Activated naive CD4-positive, alpha-beta T cell treated with anti-CD3 and anti-CD28 coated beads for 36 hours (primary cell): ENCODE measurements at places on chromosomes 3 and 15.

- DNase-seq, result peak; percentile 10
Observed at GRCh38 chr3:138513090-138513843, 78.9 kb downstream of the ESYT3 start.

DNA sequence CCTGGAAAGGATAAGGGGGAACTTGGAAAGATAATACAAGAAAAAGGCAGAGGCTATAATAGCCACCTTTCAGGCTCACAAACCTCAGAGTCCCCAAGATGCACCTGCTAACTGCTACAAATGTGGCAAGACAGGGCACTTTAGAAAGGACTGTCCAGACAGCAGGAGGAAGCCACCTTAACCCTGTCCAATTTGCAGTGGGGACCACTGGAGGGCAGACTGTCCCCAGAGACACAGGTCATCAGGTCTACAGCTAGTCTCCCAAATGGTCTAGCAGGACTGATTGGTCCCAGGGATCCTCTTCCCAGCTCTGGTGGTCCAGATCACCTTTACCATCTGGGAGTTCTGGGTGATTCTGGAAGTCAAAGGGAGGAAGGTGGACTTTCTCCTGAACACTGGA lies 882.5 kb upstream of the GBE1 start:
- DNase-seq, result peak; percentile 5

DNA sequence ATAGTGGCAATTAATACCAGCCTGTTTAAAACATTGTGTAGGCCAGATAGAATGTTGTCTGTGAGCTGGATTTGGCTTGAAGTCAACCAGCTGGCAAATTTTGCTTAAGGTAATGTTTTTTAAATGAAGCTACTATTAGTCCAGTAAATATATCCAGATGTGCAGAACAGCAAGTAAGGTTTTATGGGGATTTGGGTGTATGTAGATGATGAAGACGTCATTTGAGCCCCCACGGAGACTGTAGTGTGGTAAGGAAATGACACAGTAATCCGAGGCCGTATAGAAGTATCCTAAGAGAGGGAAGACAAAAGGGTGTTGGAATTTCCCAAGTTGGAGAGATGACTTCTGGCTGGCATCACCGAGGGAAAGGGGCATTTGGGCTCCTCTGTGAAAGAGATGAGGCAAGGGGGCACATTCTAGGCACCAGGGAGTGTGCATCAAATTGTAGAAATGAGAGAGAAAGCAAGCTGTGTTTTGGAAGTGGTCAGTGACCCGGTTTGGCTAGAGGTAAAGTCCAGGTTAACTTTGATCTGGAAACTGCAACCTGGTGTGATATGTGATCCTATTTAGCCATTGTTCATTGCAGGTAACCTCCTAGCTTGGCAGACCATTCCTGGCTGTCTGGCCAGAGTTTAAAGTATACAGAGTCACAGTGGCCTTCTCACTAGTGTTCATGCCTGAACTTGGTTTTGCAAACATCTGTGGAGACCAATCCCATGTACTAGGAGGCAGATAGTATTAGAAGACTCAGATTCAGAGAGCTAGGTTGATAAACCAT lies 104.2 kb downstream of the ITPR1 start:
- DNase-seq, result no peak

DNA sequence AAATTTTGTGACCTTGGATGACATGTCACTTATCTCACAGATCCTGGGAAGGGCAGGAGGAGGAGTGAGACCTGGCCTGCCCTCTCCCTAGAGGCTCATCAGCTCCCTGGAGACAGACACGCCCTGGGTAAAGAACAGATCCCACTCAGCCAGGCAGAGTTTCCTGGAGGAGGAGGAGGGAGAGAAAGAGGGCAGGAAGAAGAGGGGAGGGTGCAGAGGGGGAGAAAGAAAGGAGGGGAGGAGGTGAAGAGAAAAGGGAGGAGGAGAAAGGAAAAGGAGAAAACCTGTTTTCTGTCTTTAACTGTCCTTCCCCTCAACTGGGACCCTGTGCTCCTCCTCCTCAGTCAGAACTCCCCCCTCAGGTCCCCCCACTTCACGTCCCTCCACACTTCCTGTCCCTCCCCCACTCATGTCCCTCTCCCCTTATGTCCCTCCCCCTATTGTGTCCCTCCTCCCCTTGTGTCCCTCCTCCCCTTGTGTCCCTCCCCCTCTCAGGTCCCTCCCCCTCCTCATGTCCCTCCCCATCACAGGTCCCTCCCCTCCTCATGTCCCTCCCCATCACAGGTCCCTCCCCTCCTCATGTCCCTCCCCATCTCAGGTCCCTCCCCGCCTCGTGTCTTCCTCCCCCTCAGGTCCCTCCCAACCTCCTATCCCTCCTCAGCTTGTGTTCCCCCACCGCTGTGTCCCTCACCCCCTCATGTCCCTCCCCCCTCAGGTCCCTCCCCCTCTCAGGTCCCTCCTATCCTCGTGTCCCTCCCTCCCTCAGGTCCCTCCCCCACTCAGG lies 52.3 kb upstream of the CGNL1 start:
- DNase-seq, result peak; percentile 31

GRCh38 chr3:196813903-196814302 lies 53.8 kb upstream of the SENP5 start:
- DNase-seq, result no peak

- DNase-seq, result no peak
Observed at GRCh38 chr3:174620138-174620537, 239.0 kb upstream of the NAALADL2 start.

DNA sequence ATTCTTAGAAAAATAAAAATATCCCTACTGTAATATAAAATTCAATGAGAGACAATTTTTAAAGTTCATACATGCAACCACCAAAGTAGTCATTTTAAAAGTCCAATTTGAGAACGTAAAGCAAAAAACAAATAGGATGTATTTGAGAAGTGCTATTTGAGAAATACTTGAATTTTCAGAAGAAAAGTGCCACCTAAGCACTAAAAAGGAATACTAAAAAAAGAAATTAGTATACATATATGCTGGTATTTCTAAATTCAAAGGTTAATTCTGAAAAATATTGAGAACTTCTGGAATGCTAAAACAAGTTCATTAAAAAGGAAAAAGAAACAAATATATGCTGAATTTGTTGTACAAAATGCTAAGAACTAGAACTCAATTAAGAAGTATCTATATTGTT lies 29.2 kb upstream of the ARRDC4 start:
- DNase-seq, result no peak

DNA sequence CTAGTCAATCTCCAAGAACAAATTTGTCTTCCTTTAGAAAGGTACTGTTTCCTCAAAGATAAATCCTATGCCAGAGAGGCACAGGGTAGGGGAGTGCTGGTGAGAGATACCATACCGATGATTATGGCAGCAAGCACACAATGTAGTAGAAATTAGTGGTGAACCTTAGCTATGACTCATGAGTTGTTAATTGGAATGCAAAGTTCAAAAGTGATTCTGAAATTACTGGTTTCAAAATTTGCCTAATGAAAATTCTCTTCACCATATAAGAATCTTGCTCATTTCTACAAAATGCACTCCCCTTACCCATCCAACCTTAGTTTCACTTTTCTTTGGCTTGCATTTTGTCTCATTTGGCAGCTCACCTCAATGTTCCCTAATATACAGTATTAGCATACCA lies 139.5 kb upstream of the SLC2A2 start:
- DNase-seq, result peak; percentile 32

DNA sequence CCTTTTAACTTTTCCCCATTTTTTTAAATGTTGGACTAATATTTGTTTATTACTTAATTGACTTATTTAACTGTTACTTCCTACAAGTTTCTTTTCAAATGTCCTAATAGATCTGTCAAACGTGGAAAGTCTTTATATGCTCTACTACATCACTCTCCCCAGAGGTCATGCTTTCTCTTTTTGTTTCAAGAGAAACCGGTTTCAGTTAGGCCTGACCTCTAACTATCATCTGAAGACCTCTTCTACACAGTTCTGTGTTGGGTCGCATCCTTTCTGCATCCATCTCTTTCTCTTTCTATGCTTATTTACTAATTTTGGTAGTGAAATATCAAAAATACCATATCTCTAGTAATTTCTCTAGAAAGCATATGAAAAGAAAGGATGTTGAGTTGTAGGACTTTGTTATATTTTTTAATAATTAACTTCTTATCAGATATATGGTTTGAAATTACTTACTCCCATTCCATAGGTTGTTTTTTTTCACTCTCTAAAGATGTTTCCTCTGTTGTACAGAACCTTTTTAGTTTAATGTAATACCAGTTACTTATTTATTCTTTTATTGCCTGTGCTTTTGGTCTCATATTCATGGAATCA lies 781.2 kb upstream of the ARPP21 start:
- no peak for DNase-seq

DNA sequence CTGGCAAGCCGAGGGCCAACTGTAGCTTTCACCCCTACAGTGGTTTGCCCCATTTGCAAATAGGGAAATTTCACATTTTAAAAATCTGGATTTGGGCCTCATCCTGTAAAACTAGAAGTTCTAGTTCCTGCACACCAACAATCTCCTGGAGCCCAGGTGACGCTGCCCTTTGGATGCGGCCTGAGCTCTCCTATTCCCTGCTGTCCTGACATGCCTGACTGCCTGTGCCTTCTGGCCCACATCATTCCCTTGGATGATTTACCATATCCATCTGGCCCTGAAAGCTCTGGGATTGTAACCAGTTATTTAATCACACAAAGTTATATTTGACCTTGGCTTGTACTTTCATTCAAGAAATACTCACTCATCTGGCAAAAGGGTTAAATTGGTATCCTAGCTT lies 272.3 kb downstream of the ARRDC4 start:
- no peak for DNase-seq

- no peak for DNase-seq
Observed at GRCh38 chr3:134366928-134367811, 7.1 kb downstream of the AMOTL2 start.

GRCh38 chr3:143851331-143852017 lies 3.2 kb upstream of the SLC9A9 start:
- DNase-seq, result no peak

GRCh38 chr3:168336276-168336675 lies 240.6 kb upstream of the GOLIM4 start:
- DNase-seq, result no peak

DNA sequence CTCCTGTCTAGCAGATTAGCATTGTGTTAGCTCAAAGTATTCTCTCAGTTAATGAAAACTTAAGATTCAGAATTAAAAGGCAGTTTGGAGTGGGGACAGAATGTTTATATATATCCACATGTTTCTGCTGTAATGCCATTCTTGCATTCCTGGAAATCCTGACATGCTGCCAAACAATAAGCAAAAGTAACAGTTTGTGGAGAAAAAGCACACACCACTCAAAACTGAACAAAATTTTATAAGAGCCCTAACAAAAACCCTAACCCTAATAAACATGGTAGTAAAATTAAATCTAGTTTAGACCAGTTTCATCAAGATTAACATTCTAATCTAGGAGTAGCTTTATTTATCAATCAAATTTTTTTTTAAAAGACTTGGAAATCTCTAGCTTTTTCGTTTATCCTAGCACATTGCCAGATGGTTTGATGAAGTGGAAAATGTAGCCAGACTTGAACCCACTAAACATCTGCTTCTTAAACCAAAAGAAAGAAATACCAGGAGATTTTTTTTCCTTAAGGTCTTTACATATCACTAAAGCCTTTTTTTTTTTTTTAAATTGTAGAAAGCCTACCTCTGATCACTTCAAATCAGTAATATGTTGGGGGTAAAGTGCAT lies 3.7 kb downstream of the TCAIM start:
- no peak for DNase-seq

DNA sequence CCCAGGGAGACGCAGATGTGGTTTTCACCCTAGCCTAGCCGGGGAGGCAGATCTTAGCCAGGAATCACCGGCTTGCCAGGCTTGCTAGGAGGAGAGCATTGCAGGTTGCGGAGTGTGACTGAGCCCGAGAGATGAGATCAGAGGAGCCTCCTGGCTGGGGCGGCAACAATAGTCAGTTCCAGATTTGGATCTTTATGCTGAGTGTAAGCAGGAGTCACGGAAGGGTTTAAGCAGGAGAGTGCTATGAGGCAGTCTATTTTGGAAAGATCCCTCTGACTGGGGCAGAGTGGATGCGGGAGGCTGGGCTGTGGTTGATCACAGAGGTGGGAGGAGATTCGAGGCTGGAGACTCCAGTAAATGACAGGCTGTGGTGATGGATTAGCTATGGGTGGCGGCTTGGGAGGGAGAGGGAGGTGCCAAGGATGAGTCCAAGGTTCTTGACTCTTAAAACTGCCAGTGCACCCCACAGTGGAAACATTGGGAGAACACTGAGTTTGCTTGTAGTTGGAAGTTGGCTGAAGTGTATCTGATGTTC lies 10.4 kb upstream of the BAHD1 start:
- no peak for DNase-seq

- DNase-seq, result no peak
Observed at GRCh38 chr15:69093127-69093526, 67.3 kb upstream of the GLCE start.

GRCh38 chr3:100165926-100166550 lies 51.7 kb upstream of the FILIP1L start:
- DNase-seq, result no peak

DNA sequence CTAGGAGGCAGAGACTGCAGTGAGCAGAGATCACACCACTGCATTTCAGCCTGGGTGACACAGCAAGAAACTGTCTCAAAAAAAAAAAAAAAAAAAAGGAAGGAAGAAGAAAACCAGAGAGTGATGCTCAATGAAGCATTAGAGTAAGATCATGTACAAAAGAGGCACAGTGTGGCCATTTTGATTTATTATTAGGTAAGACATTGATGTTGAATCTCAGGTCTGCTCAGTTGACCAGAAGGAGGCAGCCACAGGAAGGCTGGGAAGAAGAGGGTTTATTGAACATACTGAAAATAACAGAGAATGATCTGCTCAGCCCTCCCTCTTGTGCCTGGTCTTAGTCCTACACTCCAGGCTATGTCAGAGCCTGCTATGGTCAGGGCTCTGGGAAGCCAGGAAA lies 15.6 kb downstream of the LRRK1 start:
- no peak for DNase-seq

- no peak for DNase-seq
Observed at GRCh38 chr15:83982748-83983147, 252.8 kb upstream of the GOLGA6L4 start.

- DNase-seq, result no peak
Observed at GRCh38 chr15:33840615-33841014, 127.7 kb upstream of the CHRM5 start.

DNA sequence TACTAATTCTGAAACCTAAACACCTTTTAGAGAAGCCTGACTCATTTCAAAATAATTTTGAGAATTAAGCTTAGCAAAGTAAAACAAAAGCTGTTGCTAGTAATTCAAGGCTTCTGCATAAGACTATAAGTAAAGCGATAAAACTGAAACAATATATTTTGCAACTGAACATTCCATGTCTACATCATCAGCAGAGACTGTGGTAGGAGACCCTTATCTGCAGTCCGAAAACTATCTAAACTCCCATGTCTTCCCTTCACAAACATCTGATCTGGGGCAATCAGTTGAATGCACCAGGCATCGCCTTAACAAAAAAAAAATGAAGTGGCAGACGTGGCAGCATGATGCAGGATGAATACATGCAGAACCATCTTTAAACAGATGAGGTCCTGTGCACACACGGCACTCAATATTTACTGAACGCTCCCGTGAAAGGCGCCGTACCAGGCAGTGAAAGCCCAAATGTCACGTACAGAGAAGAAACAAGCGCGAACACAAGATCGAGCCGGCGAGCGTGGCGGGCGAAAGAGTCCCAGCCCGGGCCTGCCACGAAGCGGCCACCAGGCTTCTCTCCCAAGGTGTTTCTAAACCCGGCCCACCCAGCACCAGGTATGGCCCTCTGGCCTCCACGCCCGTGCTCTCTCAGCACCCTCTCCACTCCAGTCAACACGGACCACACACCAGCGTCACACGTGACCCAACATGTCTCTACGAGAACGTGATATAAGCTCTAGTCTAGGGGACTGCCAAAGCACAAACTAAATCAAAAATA lies 63.0 kb downstream of the CHSY1 start:
- DNase-seq, result no peak

- peak; percentile 67 for DNase-seq
Observed at GRCh38 chr15:78035321-78035751, 42.2 kb downstream of the TBC1D2B start.

GRCh38 chr3:115040673-115041286 lies 106.3 kb downstream of the ZBTB20 start:
- peak; percentile 65 for DNase-seq
